Mesenteric fat pad (tissue), 1 donor: ENCODE measurements at places on chromosomes 1 and 21. TPM values are rescaled to one million over a fixed set of nuclear protein-coding genes. Genes with fewer than 3 reads are reported as not detected.

The AIRE gene
- total RNA-seq = not detected

The COA7 gene
- total RNA-seq = 24.5 TPM

The CSF3R gene
- total RNA-seq = 82.0 TPM

GRCh38 chr1:67429528-67430357 is 459 bp downstream of the SERBP1 start:
- DNase-seq = no peak

DNA sequence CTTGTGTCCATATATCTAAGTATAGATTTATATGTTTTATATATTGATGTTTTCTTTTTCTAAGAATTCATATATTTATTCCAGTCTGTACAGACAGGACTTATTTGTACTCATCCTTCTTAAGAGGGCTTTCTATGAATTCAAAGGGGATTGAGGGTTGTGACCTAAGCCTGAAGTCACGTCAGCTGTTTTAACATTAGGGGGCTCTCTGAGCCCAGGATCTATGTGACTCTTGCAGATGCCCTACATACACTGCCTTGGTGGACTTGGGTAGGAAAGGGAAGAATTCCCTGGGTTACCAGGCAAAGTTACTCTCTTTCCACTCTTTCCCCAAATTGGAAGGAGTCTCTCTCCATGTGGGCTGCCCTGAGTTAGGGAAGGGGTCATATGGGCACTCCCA is 283.8 kb upstream of the DAB1 start:
- DNase-seq = no peak

- DNase-seq = no peak
These were observed 293.8 kb upstream of the PBX1 start for GRCh38 chr1:164265232-164265631.

DNA sequence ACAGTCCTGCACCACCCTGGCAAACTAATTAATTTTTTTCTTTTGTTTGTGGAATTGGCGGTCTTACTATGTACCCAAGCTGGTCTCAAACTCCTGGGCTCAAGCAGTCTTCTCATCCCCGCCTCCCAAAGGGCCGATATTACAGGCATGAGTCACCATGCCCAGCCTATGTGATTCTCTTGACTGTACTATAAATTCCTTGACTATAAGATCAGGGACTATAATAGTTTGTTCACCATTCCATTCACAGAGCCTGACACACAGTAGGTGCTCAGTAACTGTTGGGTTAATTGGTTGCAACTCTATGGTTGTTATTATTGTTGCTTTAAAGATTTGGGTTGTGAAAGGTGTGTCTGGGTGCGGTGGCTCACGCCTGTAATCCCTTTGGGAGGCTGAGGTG is 17.2 kb downstream of the DAP3 start:
- DNase-seq = peak; percentile 12

- no peak for DNase-seq
These were observed 72.3 kb upstream of the PTBP2 start for GRCh38 chr1:96649301-96649700.

DNA sequence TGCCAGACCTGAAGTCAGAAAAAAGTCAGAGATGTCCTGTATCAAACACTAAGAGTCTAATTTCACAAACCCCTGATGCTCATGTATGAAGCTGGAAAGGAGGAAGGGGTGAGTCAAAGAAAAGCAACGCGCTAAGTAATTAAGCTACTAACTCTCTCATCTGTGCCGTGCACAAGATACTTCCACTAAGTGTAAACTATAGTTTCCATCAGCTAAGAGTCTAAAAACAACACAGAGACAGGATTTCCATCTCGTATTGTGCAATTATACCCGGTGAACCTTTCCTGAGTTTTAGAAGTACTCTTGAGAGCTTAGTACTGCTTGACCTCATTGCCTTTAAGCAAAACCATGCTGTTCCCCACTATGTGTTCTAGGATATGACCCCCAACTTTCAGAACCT is 19.0 kb downstream of the DNALI1 start:
- no peak for DNase-seq

- no peak for DNase-seq
These were observed 5.8 kb upstream of the LAMC2 start for GRCh38 chr1:183180218-183180617.

- peak; percentile 3 for DNase-seq
These were observed 224.2 kb downstream of the FOXD2 start for GRCh38 chr1:47662068-47662467.

- DNase-seq = no peak
These were observed 31.1 kb downstream of the NRDC start for GRCh38 chr1:51847294-51847920.

DNA sequence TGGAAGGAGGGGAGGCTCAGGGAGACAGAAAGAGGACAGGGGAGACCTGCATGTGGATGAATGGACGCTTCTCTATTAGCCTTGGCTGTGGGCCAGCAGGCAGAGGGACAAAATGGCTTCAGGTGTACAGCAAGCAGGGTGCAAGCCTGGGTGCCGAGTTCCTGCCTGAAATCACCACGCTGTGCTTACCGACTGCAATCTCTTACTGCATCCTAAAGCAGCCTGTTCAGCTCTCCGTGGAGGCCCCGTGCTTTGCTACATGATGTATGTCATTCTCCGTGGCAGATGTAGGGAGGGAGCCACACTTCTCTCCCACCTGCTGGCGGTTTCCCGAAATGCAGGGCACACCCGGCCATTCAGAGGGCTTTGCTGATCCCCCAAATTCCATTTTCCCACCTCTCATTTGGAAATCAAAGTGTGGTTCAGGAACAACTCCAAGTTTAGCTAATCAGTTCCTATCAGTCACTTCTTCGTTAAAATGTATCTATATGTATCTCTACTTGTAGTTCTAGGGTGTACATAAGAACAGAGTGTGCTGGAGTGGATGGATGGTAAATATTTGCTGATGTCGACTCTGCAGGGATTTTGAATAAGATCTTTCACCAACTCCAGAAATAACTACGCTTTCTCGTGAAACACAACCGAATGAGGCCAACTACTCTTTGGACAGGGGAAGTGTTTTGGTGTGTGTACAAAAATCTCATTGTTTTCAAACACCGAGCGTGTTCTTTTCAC is 122.3 kb upstream of the BACE2 start:
- DNase-seq = no peak
